NCI-H187 treated with DMSO at 0.1 percent for 48 hours (cell line): ENCODE measurements at places on chromosomes 12 and 14.
A peak's percentile ranks its signal among the peaks of the same experiment; 100 is the strongest.

DNA sequence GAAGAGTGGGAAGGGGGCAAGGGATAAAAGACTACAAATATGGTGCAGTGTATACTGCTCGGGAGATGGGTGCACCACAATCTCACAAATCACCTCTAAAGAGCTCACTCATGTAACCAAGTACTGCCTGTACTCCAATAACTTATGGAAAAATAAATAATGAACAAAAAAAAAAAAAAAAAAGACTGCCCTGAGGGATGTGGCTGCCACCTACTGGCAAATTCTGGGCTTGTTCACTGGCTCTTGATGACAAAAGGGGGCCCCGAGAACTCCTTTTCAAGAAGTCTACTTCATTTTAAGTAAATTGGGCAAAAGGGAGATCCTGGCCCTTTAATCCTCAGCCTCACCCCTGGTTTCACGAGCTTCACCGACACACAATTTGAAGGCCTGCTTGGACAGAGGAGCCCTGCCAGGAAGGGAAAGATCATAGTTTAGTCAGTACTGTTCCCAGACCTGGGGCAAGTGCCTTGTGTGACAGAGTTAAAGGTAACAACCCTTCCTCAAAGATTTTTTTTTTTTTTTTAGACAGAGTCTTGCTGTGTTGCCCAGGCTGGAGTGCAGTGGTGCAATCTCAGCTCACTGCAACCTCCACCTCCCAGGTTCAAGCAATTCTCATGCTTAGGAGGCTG, 26.1 kb upstream of the STAC3 start:
- no peak for DNase-seq

DNA sequence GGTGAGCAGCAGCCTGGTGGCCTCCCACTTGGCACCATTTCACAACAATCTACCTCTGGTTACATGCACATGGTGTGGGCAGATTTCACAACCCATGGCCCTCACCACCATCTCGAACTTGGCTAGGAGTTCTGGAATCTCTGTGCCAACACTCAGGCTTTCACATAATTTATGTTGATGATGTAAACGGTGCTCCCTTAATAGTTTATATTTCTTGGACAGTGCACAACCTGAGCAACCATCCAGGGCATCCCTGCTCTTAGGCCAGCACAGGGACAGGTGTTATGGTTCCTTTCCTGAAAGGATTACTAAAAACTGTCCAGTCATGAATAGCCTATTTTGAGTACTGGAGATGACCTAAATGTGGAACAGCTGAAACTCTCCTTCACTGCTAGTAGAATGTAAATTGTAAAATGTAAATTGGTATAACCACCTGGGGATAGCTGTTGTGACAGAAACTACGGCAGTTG, 28.6 kb downstream of the ABCB9 start:
- no peak for DNase-seq

DNA sequence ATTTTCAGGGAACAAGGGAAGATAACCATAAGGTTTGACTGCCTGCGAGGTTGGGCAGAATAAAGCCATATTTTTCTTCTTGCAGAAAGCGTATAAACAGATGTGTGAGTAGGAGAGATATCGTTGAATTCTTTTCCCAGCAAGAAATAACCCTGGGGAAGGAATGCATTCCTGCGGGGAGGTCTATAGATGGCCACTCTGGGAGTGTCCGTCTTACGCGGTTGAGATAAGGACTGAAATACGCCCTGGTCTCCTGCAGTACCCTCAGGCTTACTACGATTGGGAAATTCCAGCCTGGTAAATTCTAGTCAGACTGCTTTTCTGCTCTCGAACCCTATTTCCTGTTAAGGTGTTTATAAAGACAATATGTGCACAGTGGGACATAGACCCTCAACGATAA, 225.0 kb downstream of the LRIG3 start:
- no peak for DNase-seq

DNA sequence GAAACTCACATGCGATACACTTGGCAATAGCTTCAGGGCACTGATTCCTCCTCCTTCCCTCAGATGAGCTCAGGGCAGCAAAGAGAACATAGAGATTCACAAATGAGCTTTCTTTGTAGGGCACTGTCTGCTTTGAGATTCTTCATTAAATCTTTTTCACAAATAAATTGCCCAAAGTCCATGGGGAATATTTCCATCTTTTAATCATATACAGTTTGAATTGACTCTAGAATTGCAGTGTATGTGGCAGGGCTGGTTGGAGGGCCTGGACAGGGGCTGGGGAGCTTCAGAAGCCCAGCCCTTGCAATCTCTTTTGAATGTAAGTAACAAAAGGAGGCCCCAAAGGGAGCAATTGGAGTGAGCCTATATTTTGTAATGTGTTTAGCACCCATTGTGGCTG, 197.5 kb downstream of the NOVA1 start:
- DNase-seq = no peak

DNA sequence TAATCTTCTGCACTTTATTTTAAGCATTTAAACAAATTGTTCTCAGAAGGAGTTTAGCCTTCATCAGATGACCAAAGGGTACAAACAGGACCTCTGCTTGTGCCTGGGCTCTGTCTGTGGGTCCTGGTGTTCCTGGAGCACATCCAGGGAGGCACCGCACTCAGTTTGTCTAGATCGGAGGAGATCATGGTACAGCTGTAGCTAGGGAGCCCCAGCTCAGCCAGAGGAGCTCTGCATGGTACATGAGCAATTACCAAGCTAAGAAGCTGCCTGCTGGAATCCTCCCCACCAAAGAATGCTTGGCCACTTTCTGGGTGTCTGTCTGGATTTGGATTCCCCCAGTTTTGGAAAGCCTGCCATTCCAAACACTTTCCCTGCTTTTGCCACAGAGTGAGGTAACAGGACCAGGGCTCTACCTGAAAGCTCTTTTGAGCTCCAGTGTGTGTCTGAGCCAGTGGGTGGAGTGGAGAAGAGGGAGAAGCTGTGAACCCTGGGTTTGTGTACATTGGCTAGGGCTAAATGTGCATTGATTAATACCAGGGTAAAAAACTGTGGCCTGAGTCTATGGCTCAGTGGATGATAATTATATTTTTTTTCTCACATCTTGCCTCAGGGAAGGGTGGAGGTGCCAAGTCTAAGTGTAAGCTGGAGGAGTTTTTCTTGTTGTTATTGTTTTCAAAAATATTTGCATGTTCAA, 163.7 kb upstream of the IGF1 start:
- no peak for DNase-seq

- DNase-seq = no peak
Observed at GRCh38 chr14:86166541-86166940, 636.6 kb downstream of the FLRT2 start.

DNA sequence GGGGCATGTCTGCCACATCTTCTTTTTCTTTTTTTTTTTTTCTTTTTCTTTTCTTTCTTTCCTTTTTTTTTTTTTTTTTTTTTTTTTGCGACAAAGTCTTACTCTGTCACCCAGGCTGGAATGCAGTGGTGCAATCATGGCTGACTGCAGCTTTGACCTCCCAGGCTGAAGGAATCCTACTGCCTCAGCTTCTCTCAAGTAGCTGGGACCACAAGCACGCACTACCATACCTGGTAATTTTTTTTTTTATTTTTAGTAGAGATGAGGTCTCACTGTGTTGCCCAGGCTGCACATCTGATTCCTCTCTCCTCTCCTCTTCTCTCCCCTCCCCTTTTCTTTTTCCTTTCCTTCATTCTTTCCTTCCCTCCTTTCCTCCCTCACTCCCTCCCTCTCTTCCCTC, 18.5 kb downstream of the SLC15A5 start:
- DNase-seq = no peak

GRCh38 chr14:61737915-61738314, 24.3 kb upstream of the SNAPC1 start:
- no peak for DNase-seq

GRCh38 chr12:83850531-83850930, 1062.1 kb downstream of the SLC6A15 start:
- no peak for DNase-seq

DNA sequence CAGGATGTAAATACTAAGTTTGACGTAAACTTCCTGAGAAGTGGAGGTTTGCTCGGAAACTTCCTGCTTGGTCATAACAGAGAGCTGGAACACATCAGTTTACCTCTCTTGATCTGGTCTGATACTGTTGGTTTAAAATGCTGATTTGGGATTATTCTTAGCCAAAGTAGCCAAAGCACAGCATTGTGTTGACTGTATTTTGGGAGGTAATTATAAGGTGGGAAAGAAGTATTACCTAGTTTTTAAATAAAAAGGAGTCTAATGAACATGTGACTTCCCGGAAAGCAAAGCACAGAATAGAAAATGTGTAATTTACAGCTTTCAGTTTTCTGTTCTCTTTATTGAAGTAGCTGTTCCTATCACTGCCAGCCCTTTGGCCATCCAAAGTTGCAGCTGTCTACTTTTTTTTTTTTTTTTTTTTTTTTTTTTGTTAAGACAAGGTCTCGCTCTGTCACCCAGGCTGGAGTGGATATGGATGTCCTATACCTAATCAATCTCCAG, 52.2 kb upstream of the SRP54 start:
- no peak for DNase-seq

DNA sequence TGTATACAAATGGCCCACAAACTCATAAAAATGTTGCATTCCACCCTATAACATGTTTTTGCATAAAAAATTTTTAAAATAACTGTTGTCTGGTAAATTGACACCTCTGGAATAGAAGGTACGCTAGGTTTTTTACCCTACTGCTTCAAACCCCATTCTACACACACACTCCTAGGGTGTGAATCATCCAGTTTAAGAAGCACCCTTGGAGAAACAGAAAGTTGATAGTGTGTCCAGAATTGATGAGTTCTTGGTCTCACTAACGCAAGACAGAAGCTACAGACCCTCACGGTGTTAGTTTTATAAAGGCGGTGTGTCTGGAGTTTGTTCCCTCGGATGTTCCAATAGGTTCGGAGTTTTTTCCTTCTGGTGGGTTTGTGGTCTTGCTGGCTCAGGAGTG, 158.5 kb downstream of the KLRB1 start:
- DNase-seq = no peak

DNA sequence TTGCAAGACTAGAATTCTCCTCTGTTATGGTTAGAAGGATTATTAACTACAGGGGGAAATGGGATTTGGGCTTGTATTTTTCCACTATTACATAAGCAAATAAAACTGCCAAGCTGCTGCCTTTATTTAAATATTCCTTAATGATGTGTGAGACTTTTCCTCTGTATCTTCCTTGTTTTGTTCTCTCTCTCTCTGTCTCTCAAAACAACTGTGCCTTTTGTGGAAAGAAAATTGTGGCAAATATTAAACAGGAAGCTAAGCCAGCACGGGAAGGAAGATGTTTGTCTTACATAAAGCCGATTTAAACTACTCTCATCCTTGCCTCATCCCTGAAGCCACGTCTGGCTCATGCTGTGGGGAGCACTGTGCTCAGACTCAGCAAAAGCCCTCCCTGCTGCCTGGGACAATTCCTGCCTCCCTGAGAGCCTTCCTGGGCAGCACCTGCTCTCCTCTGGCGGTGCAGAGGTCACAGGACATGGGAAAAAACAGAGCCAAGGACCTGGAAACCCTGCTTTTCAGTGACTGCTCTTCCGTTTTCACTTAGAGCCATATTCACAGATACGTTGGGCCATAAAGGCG, 237.2 kb downstream of the SLC15A4 start:
- DNase-seq = no peak

- DNase-seq = no peak
Observed at GRCh38 chr14:50272498-50272897, 39.5 kb downstream of the L2HGDH start.

GRCh38 chr12:132600048-132601032, 10.0 kb downstream of the LRCOL1 start:
- DNase-seq = peak; percentile 31

GRCh38 chr14:74548881-74549280, 55.3 kb downstream of the ISCA2 start:
- no peak for DNase-seq

DNA sequence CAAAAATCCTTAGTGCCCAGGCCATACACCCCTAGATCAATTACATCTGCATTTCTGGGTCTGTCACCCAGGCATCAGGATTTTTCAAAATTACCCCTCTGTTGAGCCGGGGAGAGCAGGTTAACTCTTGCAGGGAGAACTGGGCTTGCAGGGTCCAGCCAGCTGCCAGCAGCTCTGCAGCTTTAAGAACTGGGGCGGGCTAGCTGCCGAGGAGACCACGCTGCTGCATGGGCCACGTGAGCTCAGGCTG, at the start of gene DGLUCY:
DGLUCY (plus strand) TSS at position 245 of the 250 bp plus-strand sequence. CDS start 46,222 bp downstream, outside the sequence.
- DNase-seq = no peak

GRCh38 chr12:80868576-80868975, 69.2 kb downstream of the LIN7A start:
- no peak for DNase-seq

DNA sequence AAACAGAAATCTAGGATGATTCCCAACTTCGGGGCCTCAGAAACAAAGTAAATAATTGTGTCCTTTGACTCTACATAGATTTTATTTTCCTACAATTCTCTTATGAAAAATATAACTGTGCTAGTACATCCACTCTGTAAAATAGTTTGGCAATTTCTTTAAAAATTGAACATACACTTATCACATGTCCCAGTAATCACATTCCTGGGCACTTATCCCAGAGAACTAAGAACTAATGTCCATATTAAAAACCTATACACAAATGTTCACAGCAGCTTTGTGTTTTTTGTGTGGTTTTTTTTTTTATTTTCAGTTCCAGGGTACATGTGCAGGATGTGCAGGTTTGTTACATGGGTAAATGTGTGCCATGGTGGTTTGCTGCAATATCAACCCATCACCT, 99.0 kb downstream of the KCNH5 start:
- DNase-seq = no peak

- no peak for DNase-seq
Observed at GRCh38 chr12:10214895-10215267, 2.2 kb downstream of the GABARAPL1 start.

- peak; percentile 6 for DNase-seq
Observed at GRCh38 chr14:79420725-79421124, 790.6 kb downstream of the DIO2 start.

DNA sequence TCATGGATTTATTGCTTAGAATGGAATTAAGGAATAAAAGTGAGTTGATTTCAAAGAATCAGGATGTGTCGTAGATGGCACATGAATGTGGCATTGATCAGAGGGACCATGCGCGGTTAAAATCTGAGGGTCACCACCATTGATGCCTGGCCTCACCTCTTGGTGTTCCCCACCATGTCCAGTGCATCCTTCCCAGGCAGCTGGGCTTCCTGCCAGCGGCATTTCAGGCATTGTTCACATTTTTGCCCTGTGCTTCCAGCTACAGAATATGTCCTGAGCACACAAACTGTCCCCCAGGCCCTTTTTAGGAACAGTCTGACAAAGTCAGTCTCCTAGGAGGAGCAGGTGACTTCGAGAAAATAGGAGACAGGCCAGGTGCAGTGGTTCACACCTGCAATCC, 42.0 kb upstream of the TSPAN9 start:
- DNase-seq = no peak

DNA sequence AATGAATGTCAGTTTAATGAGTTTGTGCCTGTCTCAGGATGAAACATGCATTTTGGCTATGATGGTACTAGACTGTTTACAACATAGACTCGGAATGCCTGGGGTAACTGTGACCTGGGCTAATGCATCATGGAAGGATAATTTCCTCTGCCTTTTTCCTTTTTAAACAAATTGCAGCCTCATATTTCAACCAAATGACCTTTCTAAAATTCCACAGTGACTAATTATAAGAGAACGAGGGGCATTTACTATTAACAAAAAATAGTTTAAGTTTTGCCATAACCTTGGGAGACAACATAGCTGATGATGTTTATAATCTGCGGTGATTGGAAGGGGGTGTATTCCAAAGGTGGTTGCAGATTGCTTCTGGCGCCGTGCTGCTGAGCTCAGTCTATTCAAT, 1140.5 kb downstream of the GALC start:
- no peak for DNase-seq
